Lower lobe of right lung (tissue), 2 donors: ENCODE measurements at places on chromosomes 7 and 10. TPM values are rescaled to one million over a fixed set of nuclear protein-coding genes. Genes with fewer than 3 reads are reported as not detected.

- H3K4me3 ChIP-seq, result no peak overlapping the region
- H3K27ac ChIP-seq, result no peak overlapping the region
- no peak for DNase-seq
- H3K4me1 ChIP-seq, result peaks cover 44% of the 10 kb centered on the region
- H3K36me3 ChIP-seq, result no peaks in the 10 kb centered on the region
These were observed 2.6 kb downstream of the HYCC1 start for GRCh38 chr7:23011222-23011924.

- no peaks in the 10 kb centered on the region for H3K27me3 ChIP-seq
- peaks cover 29% of the 10 kb centered on the region for H3K4me1 ChIP-seq
- H3K4me3 ChIP-seq, result no peak overlapping the region
- H3K27ac ChIP-seq, result no peak overlapping the region
- no peaks in the 10 kb centered on the region for H3K36me3 ChIP-seq
- DNase-seq, result no peak
These were observed 10.2 kb upstream of the EPC1 start for GRCh38 chr10:32357056-32357735.

DNA sequence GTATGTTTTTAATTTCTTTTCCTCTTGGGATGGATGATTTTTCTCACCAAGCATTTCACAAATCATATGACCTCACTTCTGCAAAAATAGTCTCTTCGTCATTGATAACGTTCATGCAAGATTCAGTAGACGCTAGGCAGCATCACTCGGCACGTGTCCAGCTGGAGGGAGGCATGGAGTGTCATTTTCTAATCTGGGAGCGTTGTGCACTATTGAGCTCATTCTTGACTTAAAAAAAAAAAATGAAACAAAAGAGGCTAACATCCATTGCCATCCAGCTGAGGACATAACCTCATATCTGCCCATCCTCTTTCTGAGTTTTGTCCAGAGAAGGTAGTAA lies 56.2 kb downstream of the COL17A1 start:
- no peaks in the 10 kb centered on the region for H3K27me3 ChIP-seq
- H3K36me3 ChIP-seq, result peaks cover 66% of the 10 kb centered on the region
- DNase-seq, result no peak

GRCh38 chr10:71856619-71857018 lies 5.6 kb upstream of the PSAP start:
- H3K27me3 ChIP-seq, result no peaks in the 10 kb centered on the region
- H3K36me3 ChIP-seq, result no peaks in the 10 kb centered on the region
- no peak for DNase-seq
- H3K4me3 ChIP-seq, result no peak overlapping the region

- no peak overlapping the region for H3K27ac ChIP-seq
- no peak overlapping the region for H3K4me3 ChIP-seq
- H3K36me3 ChIP-seq, result no peaks in the 10 kb centered on the region
- no peaks in the 10 kb centered on the region for H3K27me3 ChIP-seq
These were observed 24.3 kb upstream of the PDZD8 start for GRCh38 chr10:117399341-117400196.

DNA sequence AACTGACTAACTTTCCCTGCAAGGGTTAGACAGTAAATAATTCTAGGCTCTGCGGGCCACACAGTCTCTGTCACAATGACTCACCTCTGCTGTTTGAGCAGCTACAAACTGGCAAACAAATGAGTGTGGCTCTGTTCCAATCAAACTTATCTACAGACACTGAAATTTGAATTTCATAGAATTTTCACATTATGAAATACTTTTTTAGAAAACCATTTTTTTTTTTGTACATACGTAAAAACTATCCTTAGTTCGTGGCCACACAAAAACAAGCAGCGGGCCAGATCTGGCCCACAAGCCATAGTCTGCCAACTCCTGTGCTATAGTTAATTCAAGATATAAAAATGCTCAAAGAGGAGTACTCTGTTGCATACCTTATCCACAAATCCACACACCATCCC lies 32.6 kb downstream of the PIP4K2A start:
- no peak overlapping the region for H3K4me3 ChIP-seq
- H3K36me3 ChIP-seq, result no peaks in the 10 kb centered on the region
- peak overlapping the region; percentile 19 for H3K27ac ChIP-seq
- H3K27me3 ChIP-seq, result no peaks in the 10 kb centered on the region
- no peak for DNase-seq

GRCh38 chr7:3283130-3283704 lies 17.8 kb upstream of the SDK1 start:
- DNase-seq, result no peak
- no peak overlapping the region for H3K4me3 ChIP-seq
- H3K4me1 ChIP-seq, result no peaks in the 10 kb centered on the region
- no peaks in the 10 kb centered on the region for H3K27me3 ChIP-seq
- no peak overlapping the region for H3K27ac ChIP-seq
- H3K36me3 ChIP-seq, result no peaks in the 10 kb centered on the region

DNA sequence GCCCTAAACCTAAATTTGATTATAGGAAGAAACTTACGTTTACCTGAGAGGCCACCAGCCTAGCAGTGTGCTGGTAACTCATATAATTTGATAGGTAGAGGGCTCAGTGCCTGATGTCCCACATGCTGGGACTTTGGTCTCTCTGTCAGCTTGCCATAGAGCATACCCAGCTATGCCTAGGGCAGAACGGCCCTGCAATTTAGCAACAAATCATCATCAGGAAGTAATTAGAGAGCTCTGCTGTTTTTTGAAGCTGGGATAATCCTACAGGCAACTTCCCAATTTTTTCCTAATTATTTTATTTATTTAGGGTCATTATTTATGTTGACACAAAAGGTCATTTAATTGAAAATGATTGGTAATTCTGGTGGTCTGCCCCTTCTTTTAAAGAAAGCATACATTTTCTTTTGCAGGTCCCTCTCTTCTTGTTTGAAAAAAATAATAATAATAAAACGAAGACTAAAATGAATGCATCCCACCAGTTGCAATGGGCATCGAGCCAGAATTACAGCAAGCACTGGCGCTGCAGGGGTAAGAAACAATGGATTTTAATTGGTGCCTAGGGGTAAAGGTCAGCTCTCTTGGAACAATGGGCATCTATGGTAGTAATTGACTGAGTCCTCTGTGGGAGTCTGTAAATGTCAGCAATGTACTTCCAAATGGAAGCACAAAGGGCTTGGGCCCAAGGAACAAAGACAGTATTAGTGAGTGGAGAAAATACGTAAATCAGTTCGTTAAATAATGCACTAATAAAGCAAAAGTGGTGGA lies 348.0 kb downstream of the SORCS1 start:
- DNase-seq, result no peak
- H3K27ac ChIP-seq, result no peak overlapping the region
- H3K4me3 ChIP-seq, result no peak overlapping the region
- no peaks in the 10 kb centered on the region for H3K4me1 ChIP-seq
- H3K27me3 ChIP-seq, result no peaks in the 10 kb centered on the region

GRCh38 chr10:82961864-82962263 lies 1086.9 kb downstream of the NRG3 start:
- DNase-seq, result no peak
- no peak overlapping the region for H3K4me3 ChIP-seq
- H3K36me3 ChIP-seq, result no peaks in the 10 kb centered on the region

- H3K4me3 ChIP-seq, result no peak overlapping the region
- no peaks in the 10 kb centered on the region for H3K4me1 ChIP-seq
- no peaks in the 10 kb centered on the region for H3K27me3 ChIP-seq
- no peak overlapping the region for H3K27ac ChIP-seq
These were observed 117.8 kb downstream of the TRRAP start for GRCh38 chr7:98996150-98996552.

DNA sequence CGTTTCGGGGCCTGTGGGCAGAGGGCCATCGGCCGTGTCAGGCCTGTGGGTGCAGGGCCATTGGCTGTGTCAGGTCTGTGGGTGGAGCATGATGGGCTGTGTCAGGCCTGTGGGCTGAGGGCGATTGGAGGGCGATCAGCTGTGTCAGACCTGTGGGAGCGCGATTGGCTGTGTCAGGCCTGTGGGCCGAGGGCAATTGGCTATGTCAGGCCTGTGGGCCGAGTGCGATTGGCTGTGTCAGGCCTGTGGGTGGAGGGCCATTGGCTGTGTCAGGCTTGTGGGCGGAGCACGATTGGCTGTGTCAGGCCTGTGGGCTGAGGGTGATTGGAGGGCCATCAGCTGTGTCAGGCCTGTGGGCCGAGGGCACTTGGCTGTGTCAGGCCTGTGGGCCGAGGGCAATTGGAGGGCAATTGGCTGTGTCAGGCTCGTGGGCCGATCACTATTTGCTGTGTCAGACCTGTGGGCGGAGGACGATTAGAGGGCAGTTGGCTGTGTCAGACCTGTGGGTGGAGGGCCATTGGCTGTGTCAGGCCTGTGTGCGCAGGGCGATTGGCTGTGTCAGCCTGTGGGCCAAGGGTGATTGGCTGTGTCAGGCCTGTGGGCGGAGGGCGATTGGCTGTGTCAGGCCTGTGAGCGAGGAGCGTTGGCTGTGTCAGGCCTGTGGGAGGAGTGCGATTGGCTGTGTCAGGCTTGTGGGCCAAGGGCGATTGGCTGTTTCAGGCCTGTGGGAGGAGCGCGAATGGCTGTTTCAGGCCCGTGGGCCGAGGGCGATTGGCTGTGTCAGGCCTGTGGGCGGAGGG lies 54.1 kb downstream of the DYNC2I1 start:
- H3K4me1 ChIP-seq, result no peaks in the 10 kb centered on the region
- H3K36me3 ChIP-seq, result peaks cover 51% of the 10 kb centered on the region
- H3K27me3 ChIP-seq, result no peaks in the 10 kb centered on the region
- H3K4me3 ChIP-seq, result no peak overlapping the region
- H3K27ac ChIP-seq, result no peak overlapping the region
- DNase-seq, result peak; percentile 51

GRCh38 chr10:9781666-9782065 lies 1236.0 kb upstream of the CELF2 start:
- no peak overlapping the region for H3K27ac ChIP-seq
- H3K36me3 ChIP-seq, result no peaks in the 10 kb centered on the region
- no peak for DNase-seq
- H3K27me3 ChIP-seq, result no peaks in the 10 kb centered on the region

DNA sequence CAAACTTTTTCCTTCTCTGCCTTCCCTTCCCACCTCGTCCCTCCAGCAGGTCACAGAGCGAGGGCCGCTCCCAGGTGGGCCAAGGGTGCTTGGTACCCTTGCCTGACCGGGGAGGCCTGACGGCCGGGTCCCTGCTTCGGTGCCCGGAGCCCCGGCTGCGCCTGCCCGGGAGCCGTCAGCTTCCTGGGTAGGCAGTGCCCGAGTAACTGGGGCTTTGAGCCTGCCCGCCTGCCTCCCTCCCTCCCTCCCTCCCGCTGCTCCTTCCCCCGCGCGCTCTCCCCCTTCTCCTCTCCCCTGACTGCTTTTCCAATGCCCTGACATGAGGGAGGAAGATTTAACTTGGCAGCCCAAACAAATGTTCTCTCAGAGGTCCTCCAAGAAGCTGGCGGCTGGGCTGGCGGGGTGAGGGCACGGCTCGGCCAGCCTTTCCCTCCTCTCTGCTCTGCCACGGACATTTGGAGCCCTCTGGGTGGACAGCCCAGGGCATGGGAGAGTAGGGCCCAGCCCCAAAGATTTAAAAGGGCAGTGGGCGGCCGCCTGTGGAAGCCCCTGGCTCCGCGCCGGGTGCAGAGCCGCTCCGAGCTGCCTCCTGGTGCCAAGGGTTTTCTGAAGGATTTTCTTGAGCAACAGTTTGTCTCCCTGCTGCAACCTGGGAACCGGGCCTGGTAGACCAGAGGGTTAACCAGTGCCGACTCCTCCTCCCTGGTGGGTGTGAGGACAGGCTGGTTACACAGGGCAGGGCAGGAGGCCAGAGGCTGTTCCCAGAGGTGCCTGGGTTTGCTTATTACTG lies 2.0 kb downstream of the ZMIZ1 start:
- H3K4me3 ChIP-seq, result peak overlapping the region; percentile 86
- H3K36me3 ChIP-seq, result no peaks in the 10 kb centered on the region
- peaks cover 62% of the 10 kb centered on the region for H3K4me1 ChIP-seq
- peak; percentile 95 for DNase-seq

DNA sequence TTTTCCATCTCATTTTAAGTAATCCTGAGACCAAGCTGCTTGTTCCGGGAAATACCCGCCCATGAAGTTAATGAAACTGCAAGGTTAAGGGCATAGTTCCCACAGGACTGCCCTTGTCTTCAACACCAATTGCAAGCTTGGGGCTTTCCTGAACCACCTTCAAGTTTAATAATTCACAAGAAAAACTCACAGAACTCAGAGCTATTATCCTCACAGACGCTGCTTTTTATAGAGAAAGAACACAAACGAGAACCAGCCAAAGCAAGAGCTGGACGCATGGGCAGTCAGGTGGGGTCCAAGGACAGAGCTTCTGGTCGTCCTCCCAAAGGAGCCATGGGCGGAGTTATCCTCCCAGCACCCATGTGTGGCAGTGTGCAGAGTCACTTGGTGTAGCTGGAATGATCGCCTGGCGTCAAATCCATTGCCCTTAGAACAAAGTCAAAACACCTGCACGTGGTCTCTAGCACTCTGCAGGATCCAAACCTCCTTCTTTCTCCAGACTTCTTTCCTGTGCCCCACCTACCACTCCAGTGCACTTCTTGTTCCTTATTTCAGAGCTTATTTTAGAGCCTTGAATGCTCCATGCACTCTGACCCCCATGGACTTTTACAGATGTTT lies 56.7 kb downstream of the SNX10 start:
- no peak overlapping the region for H3K27ac ChIP-seq
- no peaks in the 10 kb centered on the region for H3K27me3 ChIP-seq
- no peak for DNase-seq
- peaks cover 7% of the 10 kb centered on the region for H3K36me3 ChIP-seq
- no peaks in the 10 kb centered on the region for H3K4me1 ChIP-seq

GRCh38 chr7:73908123-73908611 lies 47.2 kb downstream of the TMEM270 start:
- no peak overlapping the region for H3K27ac ChIP-seq
- H3K4me3 ChIP-seq, result no peak overlapping the region
- peaks cover 10% of the 10 kb centered on the region for H3K4me1 ChIP-seq
- H3K36me3 ChIP-seq, result no peaks in the 10 kb centered on the region
- peak; percentile 21 for DNase-seq
- no peaks in the 10 kb centered on the region for H3K27me3 ChIP-seq

- H3K4me1 ChIP-seq, result peaks cover 28% of the 10 kb centered on the region
- no peaks in the 10 kb centered on the region for H3K36me3 ChIP-seq
- H3K27me3 ChIP-seq, result no peaks in the 10 kb centered on the region
- no peak overlapping the region for H3K4me3 ChIP-seq
These were observed 8.7 kb upstream of the TTYH3 start for GRCh38 chr7:2622869-2623697.

- peaks cover 28% of the 10 kb centered on the region for H3K4me1 ChIP-seq
- H3K27me3 ChIP-seq, result no peaks in the 10 kb centered on the region
- H3K4me3 ChIP-seq, result no peak overlapping the region
- H3K36me3 ChIP-seq, result no peaks in the 10 kb centered on the region
- peak overlapping the region; percentile 6 for H3K27ac ChIP-seq
These were observed 18.8 kb downstream of the BMPR1A start for GRCh38 chr10:86775056-86775869.

- no peak overlapping the region for H3K27ac ChIP-seq
- H3K4me1 ChIP-seq, result no peaks in the 10 kb centered on the region
These were observed 119.6 kb upstream of the MKX start for GRCh38 chr10:27865221-27865635.

Gene VWA2
- 10.6 TPM for total RNA-seq

Gene SPDYE2B
- total RNA-seq, result not detected

Gene SCIN
- total RNA-seq, result 21.1 TPM

Gene ENTPD1
- total RNA-seq, result 34.5 TPM

Gene CAV1
- 531 TPM for total RNA-seq

Gene CCDC146
- total RNA-seq, result 17.3 TPM

Gene MUC12
- 1.2 TPM for total RNA-seq

Gene PDE6C
- not detected for total RNA-seq

Gene TMEM270
- not detected for total RNA-seq

Gene TYW1B
- 6.8 TPM for total RNA-seq

Gene PILRB
- 35.9 TPM for total RNA-seq

Gene RARRES2
- total RNA-seq, result 144 TPM
